ENCODE measurements at places on chromosomes 7 and 10.

GRCh38 chr7:47211519-47211973 is 370.4 kb downstream of the TNS3 start:
- DNase-seq: no peak

GRCh38 chr10:45023426-45023825 is 22.7 kb downstream of the ZNF22 start:
- DNase-seq: no peak

DNA sequence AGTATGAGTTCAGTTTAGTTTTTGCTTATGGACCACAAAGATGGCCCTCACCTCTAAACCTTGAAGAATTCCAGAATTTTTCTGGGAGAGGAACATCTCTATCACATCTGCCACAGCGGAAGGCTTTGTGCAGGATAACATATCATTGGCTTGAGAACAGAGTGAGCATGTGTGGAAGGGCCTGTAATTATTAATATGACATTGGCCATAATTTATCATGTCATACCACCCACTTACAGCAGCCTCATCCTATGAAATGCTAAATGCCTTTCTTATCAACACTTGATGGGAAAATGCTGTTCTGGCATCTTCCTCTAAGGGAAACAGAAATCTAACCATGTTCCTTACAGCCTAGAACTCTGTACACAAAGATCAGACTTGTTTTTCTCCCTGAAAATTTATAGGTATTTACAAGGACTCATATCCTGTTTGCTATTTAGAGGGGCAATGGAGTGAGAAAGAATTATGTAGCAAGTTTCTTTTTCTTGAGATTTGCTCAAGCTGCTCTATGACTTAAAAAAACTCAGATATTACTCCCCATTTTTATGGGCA is 817.3 kb downstream of the LRMDA start:
- no peak for DNase-seq

DNA sequence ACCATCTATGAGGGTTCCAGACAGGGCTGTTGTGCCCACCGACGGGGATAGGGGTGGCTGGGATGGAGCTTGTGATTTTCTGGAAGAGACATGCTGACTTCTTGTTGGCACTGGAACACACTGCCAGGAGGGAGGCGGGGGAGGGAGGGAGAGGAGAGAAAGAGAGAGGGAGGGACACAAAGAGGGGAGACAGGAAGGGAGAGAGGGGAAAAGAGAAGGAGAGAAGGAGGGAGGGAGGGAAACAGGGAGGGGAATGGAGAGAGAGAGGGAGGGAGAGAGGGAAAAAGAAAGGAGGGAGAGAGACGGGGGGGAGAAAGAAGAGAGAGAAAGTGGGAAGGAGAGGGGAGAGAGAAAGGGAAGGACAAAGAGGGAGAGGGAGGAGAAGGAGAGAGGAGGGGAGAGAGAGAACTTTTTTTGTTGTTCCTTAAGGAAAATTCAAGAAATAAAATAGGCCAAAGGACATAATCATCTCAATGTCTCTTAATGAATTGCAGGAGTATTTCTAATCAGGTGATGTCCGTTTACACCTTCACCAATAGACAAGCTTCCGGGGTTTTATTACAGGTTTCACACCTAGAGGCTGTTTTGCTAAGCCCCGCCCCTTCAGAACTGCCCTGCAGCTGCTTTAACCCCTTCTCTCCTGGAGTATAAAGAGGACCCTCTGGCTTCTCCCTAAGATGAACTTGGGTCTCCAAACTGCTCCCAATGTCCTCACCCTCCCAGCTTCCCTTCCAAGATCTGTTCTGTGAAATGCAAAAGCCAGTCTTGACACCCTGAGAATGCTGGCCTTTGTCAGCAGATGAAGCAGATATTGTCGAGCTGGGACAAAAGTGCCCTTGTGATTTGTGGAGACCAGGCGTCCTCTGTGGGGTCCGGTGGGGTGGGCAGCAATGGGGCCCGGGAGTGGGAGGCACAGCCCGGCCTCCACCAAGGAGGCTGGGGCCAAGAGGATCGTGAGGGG is 82.0 kb upstream of the GTF2IRD1 start:
- no peak for DNase-seq

GRCh38 chr10:5594271-5595049 is 69.7 kb downstream of the CALML3 start:
- DNase-seq: no peak

DNA sequence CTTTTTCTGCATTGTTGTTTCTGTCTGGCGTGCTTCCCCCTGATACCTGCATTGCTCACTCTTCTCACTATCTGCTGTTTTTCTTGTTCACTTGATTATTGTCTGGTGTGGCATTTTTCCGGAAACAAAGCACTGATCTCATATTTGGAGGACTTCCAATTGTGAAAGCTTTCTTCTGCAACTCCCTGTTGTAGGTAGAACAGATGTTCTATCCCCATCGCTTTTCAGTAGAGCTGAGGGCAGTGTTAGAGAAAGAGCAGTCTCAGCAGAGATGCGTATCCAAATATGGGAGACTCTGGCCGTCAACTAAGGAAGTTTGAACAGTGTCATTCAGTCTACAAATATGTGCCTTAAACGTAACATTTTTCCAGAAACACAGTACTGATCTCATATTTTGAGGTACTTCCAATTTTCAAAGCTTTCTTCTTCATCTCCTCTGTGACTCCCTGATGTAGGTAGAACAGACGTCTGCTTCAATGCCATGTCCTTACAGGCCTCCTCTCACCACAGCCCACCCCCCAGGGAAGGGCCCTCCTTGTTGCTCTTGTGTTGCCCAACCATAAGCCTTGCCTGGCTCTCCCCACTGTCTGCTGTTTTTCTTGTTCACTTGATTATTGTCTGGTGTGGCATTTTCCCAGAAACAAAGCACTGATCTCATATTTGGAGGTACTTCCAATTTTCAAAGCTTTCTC is 27.1 kb upstream of the GJD4 start:
- DNase-seq: no peak

DNA sequence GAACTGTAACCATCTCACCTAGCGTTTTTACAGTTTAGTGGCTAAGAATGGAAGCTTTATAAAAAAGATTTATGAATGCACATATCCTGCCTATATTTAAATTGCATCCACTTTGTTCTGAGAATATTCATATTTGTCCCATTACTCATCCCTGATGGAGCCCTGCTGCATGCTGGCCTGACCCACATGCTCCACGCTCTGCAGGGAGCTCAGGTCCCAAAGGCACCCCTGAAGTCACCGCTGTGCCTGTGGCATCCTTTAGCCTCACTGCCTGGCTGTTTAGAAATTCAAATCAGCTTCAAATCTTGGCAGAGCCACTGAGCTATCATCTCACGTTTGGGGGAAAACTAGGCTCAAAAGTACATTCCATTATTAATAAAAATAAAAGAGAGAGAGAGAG is 24.4 kb downstream of the C10orf90 start:
- no peak for DNase-seq

DNA sequence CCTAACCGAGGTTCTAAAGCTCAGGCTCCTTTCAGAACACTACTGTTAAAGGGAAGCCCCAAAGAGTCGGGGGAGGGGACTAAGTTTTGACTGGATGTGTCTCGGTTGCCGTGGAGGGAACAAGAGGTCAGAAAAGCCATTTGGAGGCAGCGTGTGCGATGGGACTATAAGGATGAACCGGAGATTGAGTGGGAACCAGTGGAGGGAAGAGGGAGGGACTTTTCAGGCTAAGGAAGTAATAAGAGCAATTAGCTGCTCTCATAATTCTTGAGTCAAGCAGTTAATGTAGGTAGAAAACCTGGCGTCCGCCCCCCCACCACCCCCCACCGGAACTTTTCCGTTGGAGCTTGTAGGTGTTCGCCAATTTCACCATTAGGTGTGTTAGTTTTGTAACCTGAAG is 491 bp upstream of the AKAP9 start:
- DNase-seq: peak; percentile 33

GRCh38 chr10:59172567-59172966 is 3.9 kb upstream of the PHYHIPL start:
- DNase-seq: no peak

- no peak for DNase-seq
Measured at GRCh38 chr7:76244781-76245391, 43.2 kb downstream of the SRRM3 start.

DNA sequence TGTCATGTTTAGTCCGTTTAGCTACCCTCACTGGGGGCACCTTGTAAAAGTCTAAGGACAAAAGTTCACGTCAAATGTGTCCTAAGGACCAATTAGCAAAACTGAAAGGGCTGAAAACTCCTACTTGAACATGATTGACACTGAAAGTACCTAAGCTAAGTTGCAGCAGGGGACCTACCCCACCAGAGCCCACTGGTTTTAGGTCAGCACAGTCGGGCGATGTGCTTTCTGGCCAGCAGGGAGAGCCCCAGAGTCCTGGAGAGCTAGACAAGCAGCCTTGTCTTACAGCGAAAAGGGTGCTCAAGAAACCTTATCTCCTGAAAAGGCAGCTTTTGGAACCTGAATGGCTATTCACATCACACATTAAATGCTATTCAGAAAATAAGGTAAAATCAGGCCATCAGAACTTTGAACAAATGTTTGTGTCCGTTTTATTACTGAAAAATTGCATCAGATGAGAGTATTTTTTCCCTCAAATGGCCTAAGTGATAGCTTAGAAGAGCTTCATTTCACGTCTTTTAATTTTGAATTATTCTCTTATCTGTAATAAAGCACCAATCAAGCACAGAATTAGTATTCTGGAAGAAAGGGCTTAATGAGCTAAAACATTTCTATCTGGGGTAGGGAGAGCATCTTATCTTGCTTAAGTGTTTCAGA is 52.2 kb upstream of the MKI67 start:
- peak; percentile 23 for DNase-seq

GRCh38 chr7:140245611-140246105 is 68.9 kb upstream of the KDM7A start:
- no peak for DNase-seq

GRCh38 chr10:19979628-19980027 is 163.4 kb downstream of the PLXDC2 start:
- DNase-seq: peak; percentile 38

DNA sequence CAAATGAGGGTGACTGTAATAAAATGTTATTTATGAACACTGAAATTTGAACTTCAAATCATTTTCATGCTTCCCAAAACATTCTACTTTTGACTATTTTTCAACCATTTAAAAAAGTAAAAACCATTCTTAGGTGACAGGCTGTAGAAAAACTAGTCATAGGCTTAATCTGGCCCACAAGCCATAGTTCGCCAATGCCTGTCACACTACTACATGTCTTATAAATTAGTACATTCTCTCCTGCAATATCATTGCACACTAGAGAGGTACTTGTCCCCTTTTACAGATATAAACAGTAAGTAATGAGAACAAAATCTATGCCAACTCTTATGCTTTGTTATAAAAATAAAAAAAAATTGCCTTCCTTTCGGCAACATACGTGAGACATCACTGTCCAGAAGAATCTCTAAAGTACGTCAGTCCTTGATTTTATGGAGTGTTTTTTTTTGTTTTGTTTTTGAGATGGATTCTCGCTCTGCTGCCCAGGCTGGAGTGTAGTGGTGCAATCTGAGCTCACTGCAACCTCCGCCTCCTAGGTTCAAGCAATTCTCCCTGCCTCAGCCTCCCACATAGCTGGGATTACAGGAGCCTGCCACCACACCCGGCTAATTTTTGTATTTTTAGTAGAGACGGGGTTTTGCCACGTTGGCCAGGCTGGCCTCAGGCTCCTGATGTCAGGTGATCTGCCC is 23.2 kb downstream of the UPF2 start:
- no peak for DNase-seq

- DNase-seq: no peak
Measured at GRCh38 chr10:124993345-124993708, 51.4 kb downstream of the ZRANB1 start.

GRCh38 chr10:61064356-61064755 is 120.4 kb upstream of the RHOBTB1 start:
- no peak for DNase-seq

DNA sequence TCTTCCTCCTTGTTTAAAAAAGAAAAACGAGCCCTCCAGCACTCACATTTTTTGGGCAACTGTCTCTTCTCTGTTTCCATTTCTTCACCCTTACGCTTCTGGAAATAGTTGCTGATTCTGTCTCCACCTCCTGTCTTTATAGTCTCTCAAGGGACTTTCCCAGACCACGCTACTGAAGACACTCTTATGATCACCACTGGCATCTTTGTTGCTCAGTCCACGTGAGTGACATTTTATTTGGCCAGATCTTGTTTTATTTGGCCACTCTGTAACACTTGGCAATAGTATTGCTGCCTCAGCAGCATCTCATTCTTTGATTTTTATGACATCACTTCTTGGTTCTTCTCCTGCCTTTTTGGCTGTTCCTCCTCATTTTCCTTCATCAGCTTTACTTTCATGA is 21.6 kb upstream of the NME8 start:
- peak; percentile 25 for DNase-seq
